Muscle of leg (tissue), 16 donors: ENCODE measurements at places on chromosomes 5 and 9. TPM values are rescaled to one million over a fixed set of nuclear protein-coding genes. Genes with fewer than 3 reads are reported as not detected.

Gene TMEM215
- total RNA-seq: 0.66 TPM

DNA sequence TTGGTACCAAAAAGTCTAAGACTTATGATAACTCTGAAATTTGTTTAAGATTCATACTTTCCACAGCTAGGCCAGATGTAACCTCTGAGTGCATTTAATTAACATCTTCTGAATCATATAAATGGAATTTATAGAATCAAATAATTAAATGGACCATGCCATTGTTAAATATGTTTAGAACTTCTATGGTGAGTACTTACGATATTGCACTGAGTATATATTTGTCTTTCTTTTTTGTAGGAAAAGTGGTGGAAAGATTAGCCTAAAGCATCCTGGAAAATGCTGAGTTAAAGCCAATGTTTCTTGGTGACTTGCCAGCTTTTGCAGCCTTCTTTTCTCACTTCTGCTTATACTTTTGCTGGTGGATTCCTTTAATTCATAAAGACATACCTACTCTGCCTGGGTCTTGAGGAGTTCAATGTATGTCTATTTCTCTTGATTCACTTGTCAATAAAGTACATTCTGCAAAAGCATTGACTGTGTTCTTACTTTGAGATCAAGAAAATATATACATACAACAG is 11.9 kb downstream of the SPINK6 start:
- no peaks in the 10 kb centered on the region for H3K27me3 ChIP-seq
- H3K4me1 ChIP-seq: no peaks in the 10 kb centered on the region
- H3K4me3 ChIP-seq: no peak overlapping the region

Gene SHC3
- total RNA-seq: 0.53 TPM

Gene PTGES
- total RNA-seq: 7.9 TPM
